ENCODE measurements at places on chromosomes 13 and 19. TPM values are rescaled to one million over a fixed set of nuclear protein-coding genes. Genes with fewer than 3 reads are reported as not detected.

- peak; percentile 11 for DNase-seq
These were observed 17.9 kb downstream of the ALG5 start for GRCh38 chr13:36981156-36981743.

DNA sequence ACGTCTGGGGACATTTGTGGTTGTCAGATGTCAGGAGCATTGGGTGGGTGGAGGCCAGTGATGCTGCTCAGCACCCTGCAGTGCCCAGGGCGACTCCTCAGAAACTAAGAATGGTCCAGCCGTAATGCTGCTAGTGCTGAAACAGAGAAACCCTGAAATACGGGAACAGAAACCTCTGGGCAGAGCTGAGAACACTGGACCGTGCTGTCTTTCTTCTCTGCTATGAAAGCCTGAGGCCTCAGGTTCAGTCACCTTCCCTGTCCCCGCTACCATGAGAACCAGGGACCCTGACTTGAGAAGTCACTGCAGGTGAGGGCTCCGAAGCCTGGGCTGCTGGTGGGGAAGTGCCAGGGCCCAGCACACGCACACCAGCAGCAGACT, 13.4 kb downstream of the CAPS start:
- no peak for DNase-seq

- no peak for DNase-seq
These were observed 599 bp downstream of the OLFM2 start for GRCh38 chr19:9935506-9936325.

Gene ANKRD24
- total RNA-seq, result 1.9 TPM

- DNase-seq, result no peak
These were observed 43.6 kb downstream of the STOML3 start for GRCh38 chr13:38947054-38947453.

DNA sequence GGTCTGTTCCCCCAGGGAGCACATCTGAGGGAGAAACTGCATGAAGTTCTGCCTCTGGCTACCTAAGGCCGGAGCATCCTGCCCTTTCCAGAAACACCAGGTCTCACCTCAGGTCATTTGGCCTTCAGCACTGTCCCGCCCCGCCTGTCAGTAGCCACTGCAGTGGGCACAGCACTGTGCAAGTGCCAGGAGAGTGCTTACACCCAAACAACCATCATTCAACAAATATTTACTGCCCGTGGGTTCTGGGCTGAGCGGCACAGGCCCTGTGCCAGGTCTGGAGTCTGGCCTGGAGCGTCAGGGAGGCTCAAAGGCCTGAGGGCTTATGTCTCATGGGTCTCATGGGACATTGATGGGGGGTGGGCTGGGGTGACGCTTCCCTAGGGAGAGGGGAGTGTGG, 2.8 kb downstream of the USF2 start:
- no peak for DNase-seq

Gene ZNF784
- 3.6 TPM for total RNA-seq

GRCh38 chr19:17968362-17968761, 1.5 kb downstream of the KCNN1 start:
- no peak for DNase-seq

- DNase-seq, result no peak
These were observed 15.4 kb upstream of the IRGC start for GRCh38 chr19:43700395-43701000.

GRCh38 chr19:1997353-1998233, 17.9 kb downstream of the BTBD2 start:
- DNase-seq, result no peak

- no peak for DNase-seq
These were observed 680.8 kb downstream of the LIG4 start for GRCh38 chr13:107534548-107534947.

DNA sequence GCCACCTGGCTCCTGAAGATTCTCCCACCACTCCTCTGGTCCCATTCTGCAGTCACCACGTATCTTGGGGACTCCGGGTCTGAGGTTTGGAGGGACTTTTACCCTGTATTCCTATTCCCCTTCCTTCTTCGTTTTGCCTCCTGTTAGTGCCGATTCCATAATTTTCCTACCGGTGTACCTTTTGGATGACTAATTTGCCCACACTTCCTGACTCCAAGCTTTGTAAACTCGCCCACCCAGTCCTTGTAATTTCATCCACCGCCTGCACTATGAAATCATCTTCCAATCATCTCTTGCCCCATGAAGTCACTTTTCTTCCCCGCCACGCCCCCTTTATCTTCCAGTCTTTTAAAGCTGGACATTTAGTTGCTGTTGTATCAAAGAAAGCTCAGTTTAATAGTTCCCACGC, 572 bp downstream of the UCHL3 start:
- DNase-seq, result peak; percentile 45

GRCh38 chr13:46620471-46620870, 67.5 kb downstream of the LRCH1 start:
- DNase-seq, result no peak

GRCh38 chr19:28785971-28786370, 427.0 kb downstream of the UQCRFS1 start:
- DNase-seq, result no peak

- no peak for DNase-seq
These were observed 38.4 kb downstream of the BRD4 start for GRCh38 chr19:15293781-15294491.

Gene METTL21C
- total RNA-seq, result not detected

GRCh38 chr13:94382517-94382916, 97.0 kb downstream of the DCT start:
- DNase-seq, result no peak

DNA sequence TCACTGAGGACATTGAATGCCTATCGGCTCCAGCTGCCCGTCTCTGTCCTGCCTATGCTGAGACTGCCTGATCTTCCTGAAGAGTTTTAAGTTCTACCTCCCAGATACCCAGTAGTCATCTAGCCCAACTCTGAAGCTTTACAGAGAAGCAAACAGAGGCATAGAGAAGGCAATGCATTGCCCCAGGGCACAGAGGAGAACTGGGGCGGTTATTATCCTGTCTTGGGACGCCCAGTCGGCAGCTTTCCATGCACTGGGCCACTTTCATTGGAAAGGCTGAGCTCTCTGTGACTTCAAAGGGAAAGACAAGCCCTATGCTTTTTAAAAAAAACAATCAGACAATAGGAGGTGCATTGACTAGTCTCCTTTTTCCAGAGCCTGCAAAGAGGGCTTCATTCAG, 71.6 kb downstream of the HSPH1 start:
- no peak for DNase-seq

Gene CCL25
- total RNA-seq, result not detected

GRCh38 chr13:87207280-87208003, 463.7 kb upstream of the SLITRK5 start:
- DNase-seq, result no peak
